Activated T-helper 1 cell treated with anti-CD3 and anti-CD28 coated beads, Interleukin-12 subunit alpha, Interleukin-12 subunit beta, Interleukin-2, Interleukin-4 antibody, amounts not matched to agents 30 ng/mL and 10 ng/mL and 1 ng/mL, durations not matched to agents 14 hours and 24 hours and 36 hours (primary cell): ENCODE measurements at places on chromosomes 11 and 22. TPM values are rescaled to one million over a fixed set of nuclear protein-coding genes. Genes with fewer than 3 reads are reported as not detected.

CARD10 gene
- total RNA-seq = not detected in 2 replicates

MSANTD2 gene
- 8.9 and 9.7 TPM in 2 replicates for total RNA-seq

GRCh38 chr11:61910187-61911127 is 6.9 kb downstream of the RAB3IL1 start:
- no peak overlapping the region for H3K4me3 ChIP-seq
- no peaks in the 10 kb centered on the region for H3K4me1 ChIP-seq
- peaks cover 8% of the 10 kb centered on the region for H3K27me3 ChIP-seq
- H3K36me3 ChIP-seq = no peaks in the 10 kb centered on the region
- H3K27ac ChIP-seq = no peak overlapping the region
- DNase-seq = no peak

GRCh38 chr11:41056892-41057569 is 402.4 kb downstream of the LRRC4C start:
- H3K27me3 ChIP-seq = no peaks in the 10 kb centered on the region
- H3K4me1 ChIP-seq = no peaks in the 10 kb centered on the region
- no peak for DNase-seq
- H3K27ac ChIP-seq = no peak overlapping the region

DNA sequence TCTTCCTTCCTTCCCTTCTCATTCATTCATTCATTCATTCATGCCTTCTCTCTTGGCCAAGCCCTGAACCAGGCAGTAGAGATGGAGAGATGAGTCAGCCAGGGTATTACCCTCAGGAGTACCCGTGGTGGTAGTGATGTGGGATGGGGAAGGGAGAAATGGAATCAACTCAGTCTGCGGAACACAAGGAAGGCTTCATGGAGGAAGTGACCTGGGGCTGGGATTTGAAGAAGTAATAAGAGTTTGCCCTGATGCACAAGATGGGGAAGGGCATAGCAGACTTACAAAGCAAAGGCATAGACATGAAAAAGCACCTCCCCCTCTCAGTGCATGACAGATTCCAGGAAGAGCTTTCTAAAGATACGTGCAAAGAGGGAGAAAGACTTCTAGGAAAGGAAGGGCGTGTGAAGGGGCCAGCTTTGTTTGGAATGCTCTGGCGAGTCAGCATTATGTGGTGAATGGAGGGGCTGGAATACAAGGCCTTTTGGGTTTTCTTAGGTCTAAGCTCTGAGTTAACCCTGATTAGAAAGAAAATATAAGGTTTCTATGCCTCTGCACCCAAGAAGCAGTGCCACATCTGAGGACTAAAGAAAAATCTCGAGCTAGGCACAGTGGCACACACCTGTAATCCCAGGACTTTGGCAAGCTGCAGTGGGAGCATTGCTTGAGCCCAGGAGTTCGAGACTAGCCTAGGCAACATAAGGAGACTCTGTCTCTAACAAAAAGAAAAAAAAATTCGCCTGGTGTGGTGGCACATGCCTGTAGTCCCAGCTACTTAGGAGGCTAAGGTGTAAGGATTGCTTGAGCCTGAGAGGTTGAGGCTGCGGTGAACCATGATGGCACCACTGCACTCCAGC is 36.4 kb upstream of the ACER3 start:
- no peak for DNase-seq
- H3K4me1 ChIP-seq = peaks cover 30% of the 10 kb centered on the region
- H3K36me3 ChIP-seq = no peaks in the 10 kb centered on the region
- peak overlapping the region; percentile 6 for H3K4me3 ChIP-seq
- peaks cover 7% of the 10 kb centered on the region for H3K27me3 ChIP-seq

DNA sequence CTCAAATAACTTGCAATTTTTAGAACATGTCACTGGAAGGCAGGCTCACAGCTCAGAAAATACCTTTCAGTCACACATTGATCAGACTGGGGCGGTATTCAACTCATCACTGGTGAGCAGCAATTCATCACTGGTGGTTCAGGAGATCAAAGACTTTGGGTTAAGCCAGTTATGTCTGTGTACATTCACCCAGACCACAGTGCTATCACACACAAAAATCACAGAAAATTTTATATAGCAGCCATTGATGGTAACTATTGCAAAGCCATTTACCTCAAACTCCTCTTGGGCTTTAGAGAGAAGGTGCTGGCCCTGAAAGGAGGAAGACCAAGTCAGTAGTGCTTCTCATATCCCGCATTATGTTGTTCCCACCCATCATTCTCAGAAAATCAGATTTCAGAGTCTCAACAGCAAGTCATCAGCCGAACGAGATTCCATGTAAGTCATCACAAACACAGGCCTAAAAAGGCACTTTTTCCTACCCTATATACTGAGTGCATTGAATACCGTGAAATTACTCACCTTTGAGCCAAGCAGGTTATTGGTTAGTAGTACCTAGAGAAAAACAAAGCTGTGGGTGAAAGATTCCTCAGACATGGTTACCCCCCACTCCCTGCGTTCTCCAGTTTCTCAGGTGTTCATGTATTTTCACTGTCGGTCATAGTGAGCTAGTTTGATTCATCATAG is 14.0 kb upstream of the WDR74 start:
- H3K27me3 ChIP-seq = peaks cover 5% of the 10 kb centered on the region
- peaks cover 52% of the 10 kb centered on the region for H3K36me3 ChIP-seq
- H3K27ac ChIP-seq = peak overlapping the region; percentile 57
- H3K4me3 ChIP-seq = peak overlapping the region; percentile 98
- peaks cover 52% of the 10 kb centered on the region for H3K4me1 ChIP-seq
- DNase-seq = no peak

- no peaks in the 10 kb centered on the region for H3K36me3 ChIP-seq
- DNase-seq = no peak
- H3K27me3 ChIP-seq = peaks cover 8% of the 10 kb centered on the region
- H3K27ac ChIP-seq = no peak overlapping the region
- peaks cover 21% of the 10 kb centered on the region for H3K4me1 ChIP-seq
Measured at GRCh38 chr11:16859651-16860050, 121.2 kb downstream of the C11orf58 start.

DNA sequence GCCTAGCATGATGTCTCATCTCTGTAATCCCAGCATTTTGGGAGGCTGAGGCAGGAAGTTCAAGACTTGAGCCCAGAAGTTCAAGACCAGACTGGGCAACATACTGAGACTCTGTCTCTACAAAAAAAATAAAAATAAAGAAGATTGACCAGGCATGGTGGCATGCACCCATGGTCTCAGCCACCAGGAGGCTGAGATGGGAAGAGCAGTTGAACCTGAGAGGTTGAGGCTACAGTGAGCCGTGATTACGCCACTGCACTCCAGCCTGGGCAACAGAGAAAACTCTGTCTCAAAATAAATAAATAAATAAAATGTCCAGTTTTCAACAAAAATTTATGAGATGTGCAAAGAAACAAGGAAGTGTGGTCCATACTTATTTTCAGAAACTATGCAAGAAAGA is 28.3 kb downstream of the EFCAB6 start:
- H3K27me3 ChIP-seq = peaks cover 13% of the 10 kb centered on the region
- DNase-seq = no peak
- H3K4me1 ChIP-seq = no peaks in the 10 kb centered on the region
- no peaks in the 10 kb centered on the region for H3K36me3 ChIP-seq

DNA sequence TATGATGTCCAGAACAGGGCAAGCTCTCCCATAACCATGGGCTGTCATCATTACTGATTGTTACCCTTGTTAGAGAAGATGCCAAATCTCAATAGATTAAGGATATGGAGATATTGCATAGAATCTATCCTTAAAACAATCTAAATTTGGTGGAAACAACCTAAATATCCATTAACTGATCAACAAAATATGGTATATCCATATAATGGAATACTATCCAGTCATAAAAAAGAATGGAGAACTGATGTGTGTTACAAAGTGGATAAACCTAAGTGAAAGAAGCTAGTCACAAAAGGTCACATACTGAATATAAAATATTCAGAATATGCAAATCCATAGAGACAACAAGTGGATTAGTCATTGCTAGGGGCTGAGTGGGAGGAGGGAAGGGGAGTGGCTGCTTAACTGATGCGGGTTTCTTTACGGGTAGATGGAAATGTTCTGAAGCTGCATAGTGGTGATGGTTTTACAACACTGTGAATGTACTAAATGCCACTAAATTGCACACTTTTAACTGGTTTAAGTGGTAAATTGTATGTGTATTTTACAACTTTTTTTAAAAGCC is 36.1 kb upstream of the SMCO4 start:
- H3K36me3 ChIP-seq = no peaks in the 10 kb centered on the region
- H3K4me1 ChIP-seq = peaks cover 4% of the 10 kb centered on the region
- DNase-seq = no peak
- peaks cover 5% of the 10 kb centered on the region for H3K27me3 ChIP-seq
- no peak overlapping the region for H3K4me3 ChIP-seq
- H3K27ac ChIP-seq = no peak overlapping the region

DNA sequence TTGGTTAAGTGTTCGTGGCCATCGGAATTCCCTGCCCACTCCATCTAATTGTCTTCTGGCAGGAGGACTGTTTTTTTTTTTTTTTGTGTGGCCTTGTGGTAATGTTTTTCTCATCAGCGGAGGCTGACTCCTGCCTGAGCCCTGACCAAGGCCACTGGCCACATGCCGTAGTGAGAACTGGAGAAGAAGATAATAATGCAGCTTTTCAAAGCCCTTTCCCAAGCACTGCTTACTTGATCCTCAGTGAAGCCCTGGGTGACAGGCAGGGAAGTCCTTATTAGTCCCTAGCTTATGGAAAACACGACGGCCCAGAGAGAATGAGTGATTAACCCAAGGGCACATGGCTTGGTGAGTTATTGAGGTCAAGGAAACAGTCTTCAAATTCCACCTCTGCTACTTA is 71.2 kb downstream of the ADM start:
- no peak overlapping the region for H3K4me3 ChIP-seq
- no peaks in the 10 kb centered on the region for H3K4me1 ChIP-seq
- DNase-seq = no peak
- no peak overlapping the region for H3K27ac ChIP-seq
- H3K36me3 ChIP-seq = no peaks in the 10 kb centered on the region
- H3K27me3 ChIP-seq = no peaks in the 10 kb centered on the region

DNA sequence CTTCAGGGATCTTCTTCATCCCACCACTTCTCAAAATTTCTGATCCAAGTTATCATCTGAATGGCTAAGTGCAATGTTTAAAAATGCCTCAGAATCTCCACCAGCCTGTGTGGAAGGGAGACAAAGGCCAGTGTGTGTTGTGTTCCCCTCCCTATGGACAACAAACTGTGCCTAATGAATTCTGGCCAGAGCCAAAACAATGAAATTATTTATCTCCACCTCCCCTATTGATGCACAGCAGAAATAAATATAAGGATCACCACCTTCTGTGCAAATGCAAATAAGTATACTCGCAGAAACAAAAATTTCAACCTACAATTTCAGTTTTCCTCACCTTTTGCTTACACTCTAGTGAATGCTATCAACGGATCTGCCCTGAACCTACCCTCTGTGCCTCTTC is 75.8 kb downstream of the GAB2 start:
- peaks cover 7% of the 10 kb centered on the region for H3K27me3 ChIP-seq
- peaks cover 83% of the 10 kb centered on the region for H3K4me1 ChIP-seq
- no peak for DNase-seq
- H3K27ac ChIP-seq = peak overlapping the region; percentile 24
- H3K36me3 ChIP-seq = peaks cover 28% of the 10 kb centered on the region

DNA sequence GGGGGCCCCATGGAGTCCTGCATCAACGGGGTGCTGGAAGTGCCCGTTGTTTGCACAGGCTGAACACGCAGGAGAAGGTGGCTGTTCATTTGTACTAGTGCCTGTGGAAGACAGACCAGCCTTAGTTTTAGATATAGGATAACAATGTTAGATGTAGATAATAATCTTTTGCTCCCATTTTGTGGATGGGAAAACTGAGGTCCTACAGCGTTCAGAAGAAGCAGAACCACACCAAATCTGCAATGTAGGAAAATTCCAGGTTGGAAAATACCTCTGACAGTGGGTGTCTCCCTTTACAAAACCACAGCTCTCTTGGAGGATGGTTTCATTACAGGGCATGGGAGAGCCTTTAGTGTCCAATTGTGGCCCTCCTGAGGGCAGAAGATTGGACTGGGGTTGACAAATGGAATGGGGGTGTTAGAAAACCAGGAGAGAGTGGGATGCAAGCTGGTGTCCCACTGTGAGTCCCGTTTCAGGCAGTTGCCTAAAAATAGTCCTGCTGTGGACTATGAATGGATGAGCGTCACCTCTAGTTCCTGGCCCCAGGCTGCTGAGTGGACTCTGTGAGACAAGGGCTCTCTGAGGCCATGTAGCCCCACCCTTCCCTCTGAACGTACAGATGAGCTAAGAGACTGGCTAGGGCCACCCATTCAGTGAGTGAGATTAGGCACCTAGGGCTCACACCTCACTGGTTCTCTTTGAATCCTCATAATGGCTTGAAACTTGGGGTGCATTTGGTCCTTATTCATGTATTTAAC is 508.8 kb downstream of the MN1 start:
- H3K27me3 ChIP-seq = peaks cover 7% of the 10 kb centered on the region
- no peak for DNase-seq
- no peaks in the 10 kb centered on the region for H3K36me3 ChIP-seq
- no peaks in the 10 kb centered on the region for H3K4me1 ChIP-seq

GRCh38 chr11:36186340-36187175 is 102.7 kb downstream of the COMMD9 start:
- no peaks in the 10 kb centered on the region for H3K4me1 ChIP-seq
- H3K27ac ChIP-seq = no peak overlapping the region
- no peak overlapping the region for H3K4me3 ChIP-seq
- H3K27me3 ChIP-seq = peaks cover 8% of the 10 kb centered on the region

DNA sequence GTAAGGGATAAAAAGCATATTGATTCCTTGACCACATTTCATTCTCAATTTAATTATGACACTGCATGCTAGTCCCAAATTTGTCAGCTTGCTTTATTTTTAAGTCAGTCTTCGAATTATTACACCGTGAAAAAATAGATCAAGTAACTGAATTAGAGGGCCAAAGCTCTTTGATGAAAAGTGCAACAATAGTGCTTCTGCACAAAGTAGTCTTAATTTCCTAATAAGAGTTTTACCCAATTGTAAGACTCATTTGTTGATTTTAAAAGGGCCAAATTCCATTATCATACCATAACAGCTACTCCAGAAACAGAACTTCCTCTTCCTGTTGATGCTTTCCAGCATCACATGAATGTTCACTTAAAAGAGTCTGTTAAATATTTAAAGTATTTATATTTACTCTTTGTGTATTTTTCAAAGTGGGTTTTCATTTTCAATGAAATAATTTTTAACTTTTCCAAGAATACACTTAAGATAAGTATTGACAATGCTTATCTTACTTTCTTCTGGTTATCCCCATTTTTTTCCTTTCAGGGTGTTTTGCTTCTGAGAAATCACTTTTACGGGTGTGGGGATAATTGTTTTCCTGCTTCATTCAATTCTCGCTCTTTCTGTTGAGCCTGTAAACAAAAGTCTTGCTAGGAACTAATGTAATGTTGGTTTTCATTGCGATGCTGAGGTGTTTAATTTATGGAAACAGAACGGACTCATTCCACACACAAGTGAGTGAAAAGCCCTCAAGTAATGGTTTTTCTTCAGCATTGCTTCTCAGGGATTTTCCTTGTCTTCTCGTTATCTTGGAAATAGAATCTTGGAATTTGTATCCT is 2.1 kb downstream of the ARHGEF12 start:
- no peak for DNase-seq
- peaks cover 60% of the 10 kb centered on the region for H3K27me3 ChIP-seq
- peaks cover 8% of the 10 kb centered on the region for H3K36me3 ChIP-seq
- H3K4me1 ChIP-seq = peaks cover 50% of the 10 kb centered on the region
- H3K27ac ChIP-seq = no peak overlapping the region

GRCh38 chr11:115455613-115456012 is 48.6 kb downstream of the CADM1 start:
- peaks cover 3% of the 10 kb centered on the region for H3K27me3 ChIP-seq
- H3K4me3 ChIP-seq = no peak overlapping the region
- H3K4me1 ChIP-seq = no peaks in the 10 kb centered on the region

- H3K4me3 ChIP-seq = no peak overlapping the region
- H3K36me3 ChIP-seq = peaks cover 89% of the 10 kb centered on the region
- H3K27me3 ChIP-seq = no peaks in the 10 kb centered on the region
- DNase-seq = no peak
- H3K4me1 ChIP-seq = peaks cover 69% of the 10 kb centered on the region
- H3K27ac ChIP-seq = peak overlapping the region; percentile 49
Measured at GRCh38 chr11:12216041-12216451, 105.7 kb downstream of the MICAL2 start.
